ENCODE measurements at places on chromosomes 1 and 21. TPM values are rescaled to one million over a fixed set of nuclear protein-coding genes. Genes with fewer than 3 reads are reported as not detected.

DNA sequence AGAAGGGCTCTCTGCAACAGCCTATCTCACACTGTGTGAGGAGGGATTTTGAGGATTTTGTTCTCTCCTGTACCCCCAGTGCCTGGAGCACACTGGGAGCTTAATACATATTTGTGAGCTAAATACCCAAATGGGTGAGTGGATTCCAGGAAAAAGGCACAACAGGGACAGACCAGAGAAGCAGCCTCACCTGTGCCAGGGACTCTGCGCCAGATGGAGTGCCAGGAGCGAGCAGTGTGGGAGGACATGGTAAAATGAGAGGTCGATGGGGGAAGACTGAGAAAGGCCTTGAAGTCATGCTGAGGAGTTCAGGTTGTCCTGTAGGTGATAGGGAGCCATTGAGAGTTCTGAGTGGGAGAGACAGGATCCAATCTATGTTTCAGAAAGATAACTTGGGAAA, 11.0 kb upstream of the KCNA2 start:
- DNase-seq, result no peak

GRCh38 chr21:21675601-21676000, 677.4 kb downstream of the NCAM2 start:
- no peak for DNase-seq

GRCh38 chr1:15244813-15245212, 2.2 kb upstream of the FHAD1 start:
- DNase-seq, result no peak

DNA sequence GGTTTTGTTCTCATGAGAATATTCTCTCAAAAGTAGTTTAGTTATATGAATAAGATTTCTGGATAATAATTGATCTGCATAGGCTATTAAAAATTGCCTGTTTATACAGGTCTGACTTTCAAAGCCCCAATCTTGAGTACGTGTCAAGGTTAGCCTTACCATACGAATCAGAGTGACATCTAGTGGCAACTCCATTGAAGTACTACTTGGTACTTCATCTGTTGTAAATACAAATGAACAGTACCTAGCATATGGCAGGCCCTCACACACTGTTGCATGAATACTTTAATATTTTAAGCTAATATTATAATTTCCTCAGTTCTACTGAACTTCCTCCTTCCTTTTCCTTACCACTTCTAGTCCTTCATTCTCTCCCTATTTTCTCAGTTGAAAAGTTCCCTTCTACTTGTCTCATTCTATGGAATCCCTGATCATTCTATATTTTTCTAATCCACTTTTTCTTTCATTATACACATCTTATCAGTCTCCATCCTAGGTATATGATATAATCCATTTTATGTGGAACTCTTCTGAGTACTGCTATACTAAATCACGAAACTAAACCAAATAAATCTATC, 101.2 kb downstream of the AKT3 start:
- DNase-seq, result peak; percentile 73

- no peak for DNase-seq
Observed at GRCh38 chr1:112689842-112690237, 15.4 kb downstream of the MOV10 start.

DNA sequence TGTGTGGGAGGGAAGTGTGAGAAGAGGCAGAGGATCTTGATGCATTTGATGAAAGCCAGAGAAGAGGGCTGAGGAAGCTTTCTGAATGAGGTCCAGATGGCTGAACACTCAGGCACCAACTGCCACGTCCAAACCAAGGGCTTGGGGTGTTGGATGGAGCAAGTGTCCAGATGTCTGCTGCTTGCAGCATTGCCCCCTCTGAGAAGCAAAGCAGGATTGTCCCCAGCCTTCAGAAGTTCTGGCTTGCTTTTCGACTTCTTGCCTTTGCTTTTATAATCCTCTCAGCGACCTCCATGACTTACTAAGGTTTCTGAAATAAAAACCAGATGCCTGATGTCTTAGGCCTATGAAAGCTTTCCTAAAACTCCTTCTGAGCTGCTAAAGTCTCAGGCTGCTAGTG, 182.5 kb downstream of the HUNK start:
- no peak for DNase-seq

The SV2A gene
- 0.23 TPM for polyA plus RNA-seq

Data from B cell (primary cell).